ENCODE measurements at places on chromosomes 16 and 17.

- no peak for DNase-seq
Measured at GRCh38 chr16:79810449-79811189, 210.1 kb upstream of the MAF start.

GRCh38 chr17:3036800-3037199 lies 26.6 kb downstream of the OR1D5 start:
- DNase-seq = no peak

DNA sequence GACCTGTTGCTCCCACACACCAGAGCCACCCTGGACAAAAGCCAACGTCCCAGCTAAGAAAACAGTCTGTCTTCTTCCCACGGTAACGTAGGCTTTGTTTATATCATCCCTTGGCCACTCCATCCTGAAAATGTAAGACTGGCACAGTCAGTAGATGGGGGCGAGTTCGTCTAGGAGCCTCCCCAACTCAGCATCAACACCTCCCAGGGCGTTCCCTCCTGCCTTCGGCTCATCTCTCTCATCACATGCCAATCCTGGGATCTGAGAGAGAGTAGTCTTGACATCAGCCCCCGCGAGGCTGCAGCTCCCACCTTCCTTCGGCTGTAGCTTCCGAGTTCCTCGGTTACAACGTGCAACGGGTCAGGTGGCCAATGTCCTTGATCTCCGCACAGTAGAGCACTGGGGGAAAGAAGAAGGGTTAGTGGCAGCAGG lies 894 bp downstream of the RNF227 start:
- DNase-seq = no peak

- no peak for DNase-seq
Measured at GRCh38 chr17:28959471-28959871, 8.2 kb upstream of the PHF12 start.

- DNase-seq = peak; percentile 21
Measured at GRCh38 chr16:4663777-4664465, 29.4 kb upstream of the NUDT16L1 start.

GRCh38 chr17:40538019-40538935 lies 27.0 kb downstream of the CCR7 start:
- DNase-seq = no peak

DNA sequence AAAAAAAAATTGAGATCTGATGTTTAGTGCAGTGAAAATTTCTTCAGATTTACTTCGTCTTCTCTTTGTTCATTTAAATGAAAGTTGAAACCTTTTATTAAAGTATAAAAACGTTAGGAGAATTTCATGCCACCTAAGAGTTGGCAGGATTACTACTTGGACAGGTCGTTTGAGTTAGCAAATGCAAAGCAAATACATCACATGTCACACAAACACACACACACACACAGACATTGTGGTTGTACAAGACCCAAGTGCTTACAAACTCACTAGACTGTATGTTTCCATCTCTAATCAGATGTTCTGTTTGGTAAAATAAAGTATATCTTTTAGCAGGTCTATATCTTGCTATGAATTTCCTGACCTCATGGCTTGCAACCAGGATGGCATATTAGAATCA lies 185.6 kb upstream of the COX10 start:
- DNase-seq = no peak

- DNase-seq = no peak
Measured at GRCh38 chr16:78742501-78743283, 643.2 kb downstream of the WWOX start.

DNA sequence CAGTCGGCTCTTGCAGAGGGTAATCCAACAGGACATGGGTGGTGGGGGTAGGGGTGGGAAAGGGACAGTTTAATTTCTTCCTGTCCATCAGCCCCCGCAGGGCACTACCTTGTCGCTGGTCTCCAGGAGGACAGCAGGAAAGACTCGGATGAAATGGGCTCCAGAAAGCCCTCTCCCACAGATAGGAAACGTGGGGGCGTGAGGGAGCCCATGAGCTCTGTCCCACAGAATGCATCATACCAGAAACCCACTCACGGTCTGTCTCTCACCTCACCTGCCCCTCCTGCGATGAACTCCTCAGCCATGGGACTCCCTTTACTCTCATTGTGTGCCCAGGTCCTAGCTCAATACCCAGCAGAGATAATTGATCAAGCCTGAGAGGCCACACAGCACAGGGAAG lies 240.1 kb downstream of the GSG1L start:
- no peak for DNase-seq

DNA sequence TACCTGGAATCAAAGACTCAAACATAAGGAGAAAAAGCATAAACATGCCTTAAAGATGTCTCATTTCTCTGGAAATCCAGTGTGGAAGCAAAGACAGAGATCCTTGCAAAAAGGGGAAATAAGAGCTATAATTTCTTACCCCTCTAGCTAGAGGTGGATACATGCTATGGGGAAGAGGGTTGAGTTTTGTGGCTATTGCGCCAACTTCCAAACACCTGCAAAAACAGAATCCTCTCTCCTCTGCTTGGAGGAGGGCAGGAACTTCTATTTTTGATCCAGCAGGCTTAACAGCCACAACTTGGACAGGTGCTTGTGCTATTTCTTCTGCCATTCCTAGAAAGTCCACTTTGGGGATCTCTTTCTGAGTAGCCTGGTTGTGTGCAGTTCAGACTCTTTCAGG lies 21.5 kb upstream of the NUDT7 start:
- DNase-seq = no peak

- DNase-seq = no peak
Measured at GRCh38 chr17:9982159-9982558, 77.1 kb upstream of the RCVRN start.

- DNase-seq = no peak
Measured at GRCh38 chr17:13355054-13355453, 246.7 kb downstream of the HS3ST3A1 start.

DNA sequence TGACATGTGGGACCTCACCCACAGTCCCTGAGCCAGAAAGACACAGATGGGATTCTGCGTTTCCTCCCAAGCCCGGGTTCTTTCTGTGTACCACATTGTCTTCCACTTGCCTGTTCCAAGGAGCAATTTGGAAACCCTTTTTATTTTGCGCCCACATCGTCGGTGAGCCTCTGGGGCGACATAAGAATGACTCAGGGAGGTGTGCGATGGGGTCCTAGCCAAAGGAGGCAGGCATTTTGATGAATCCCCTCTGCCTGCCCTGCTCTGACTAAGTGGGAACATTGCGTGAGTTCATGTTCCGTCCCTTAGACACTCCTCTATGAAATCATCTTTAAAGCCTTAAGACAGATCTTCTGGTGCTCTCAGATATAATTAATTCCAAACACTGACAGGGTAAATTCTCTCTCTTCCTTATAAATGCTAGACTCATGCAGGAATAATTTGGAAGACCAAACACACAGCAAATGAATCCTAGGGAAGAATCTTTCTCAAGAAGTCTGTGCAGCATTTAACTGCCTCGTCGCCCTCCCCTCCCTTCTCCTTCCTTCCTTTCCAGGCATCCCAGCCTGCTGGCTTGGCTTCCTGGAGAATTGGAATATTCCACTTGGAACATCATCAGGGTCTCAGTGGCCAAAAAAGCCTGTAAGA lies 52.7 kb upstream of the FOXF1 start:
- no peak for DNase-seq

GRCh38 chr17:72361892-72362291 lies 241.1 kb downstream of the SOX9 start:
- no peak for DNase-seq

DNA sequence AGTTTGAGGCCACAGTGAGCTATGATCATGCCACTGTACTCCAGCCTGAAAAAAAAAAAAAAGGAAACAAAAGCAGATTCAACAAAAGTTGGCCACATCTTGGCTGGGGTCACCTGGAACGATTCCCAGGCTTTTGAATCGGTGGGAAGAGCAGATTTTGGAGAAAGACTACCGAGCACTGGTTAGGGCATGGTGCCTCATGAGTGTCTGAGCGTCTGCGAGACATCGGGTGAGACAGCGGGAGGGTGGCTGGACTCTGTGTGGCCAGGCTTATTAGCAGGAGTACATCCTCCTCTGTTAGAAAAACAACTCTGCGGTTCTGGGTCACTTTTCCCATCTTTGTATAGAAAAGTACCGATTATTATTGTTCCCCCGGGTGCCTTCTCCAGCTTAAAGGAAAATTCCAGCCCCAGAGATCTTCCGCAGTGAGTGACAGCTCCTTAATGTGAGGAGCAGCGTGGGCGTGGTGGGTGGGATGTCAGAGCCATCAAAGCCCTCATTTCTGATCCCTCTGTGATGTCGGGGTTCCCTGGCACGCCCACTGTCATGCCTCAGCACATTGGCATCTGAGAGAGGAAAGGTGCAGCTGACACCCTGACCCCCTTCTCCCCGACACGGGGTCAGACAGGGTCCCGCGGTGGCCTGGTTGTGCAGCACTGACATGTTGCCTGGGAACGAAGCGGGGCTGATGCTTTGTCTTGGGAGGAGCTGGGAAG lies 6.9 kb downstream of the RGS9 start:
- DNase-seq = no peak

DNA sequence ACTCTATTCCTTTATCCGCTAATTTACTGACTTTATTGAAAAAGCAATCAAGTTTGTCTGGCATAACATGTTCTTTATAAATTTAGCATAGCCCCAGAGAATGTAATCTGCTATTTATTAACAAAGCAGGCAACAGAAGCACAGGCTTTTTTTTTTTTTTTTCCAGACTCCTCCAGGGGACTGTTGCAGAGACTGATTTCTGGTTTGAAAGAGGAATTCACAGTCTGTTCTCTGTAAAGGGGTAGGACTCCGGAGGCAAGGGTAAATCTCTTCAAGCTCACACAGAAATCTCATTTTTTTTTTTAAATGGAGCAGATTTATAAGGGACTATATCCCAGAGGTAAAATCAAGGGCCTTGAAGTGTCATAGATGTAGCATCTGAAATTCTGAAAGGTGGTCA lies 1386.5 kb upstream of the CDH8 start:
- DNase-seq = no peak

DNA sequence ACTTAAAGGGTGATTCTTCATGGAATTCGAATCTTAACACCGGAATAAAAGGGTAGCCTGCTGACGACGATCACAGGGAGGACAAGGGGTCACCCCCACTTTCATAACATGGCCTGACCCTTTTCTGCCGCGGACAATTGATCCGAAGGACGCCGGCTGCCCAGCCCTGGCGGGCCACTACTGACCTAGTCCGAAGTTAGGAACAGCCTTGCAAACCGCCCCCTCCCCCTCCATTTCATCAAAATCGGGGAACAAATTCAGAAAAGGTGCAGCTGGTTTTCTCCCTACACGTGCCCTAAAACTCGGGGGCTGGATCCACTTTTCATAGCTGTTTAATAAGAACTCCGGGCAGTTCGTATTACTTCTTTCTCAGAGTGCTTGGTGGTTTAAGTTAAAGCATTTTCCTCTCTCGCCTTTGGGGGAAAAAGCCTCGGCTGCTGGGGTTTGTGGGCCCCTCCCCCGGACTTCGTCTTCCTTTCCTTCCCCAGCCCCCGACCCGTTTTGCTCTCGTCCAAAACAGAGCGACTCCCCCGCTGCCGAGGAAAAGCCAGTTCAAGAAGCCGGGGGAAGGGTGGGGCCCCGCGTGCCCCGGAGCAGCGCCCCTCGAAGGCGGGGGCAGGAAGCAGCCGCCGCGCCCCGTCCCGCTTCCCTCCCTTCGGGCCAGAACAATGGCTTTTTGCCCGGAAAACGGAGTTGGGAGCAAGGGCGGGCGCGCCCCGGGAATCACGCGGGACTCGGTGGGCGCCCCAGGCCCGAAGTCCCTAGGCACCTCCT lies 641 bp upstream of the CBX2 start:
- DNase-seq = peak; percentile 24

DNA sequence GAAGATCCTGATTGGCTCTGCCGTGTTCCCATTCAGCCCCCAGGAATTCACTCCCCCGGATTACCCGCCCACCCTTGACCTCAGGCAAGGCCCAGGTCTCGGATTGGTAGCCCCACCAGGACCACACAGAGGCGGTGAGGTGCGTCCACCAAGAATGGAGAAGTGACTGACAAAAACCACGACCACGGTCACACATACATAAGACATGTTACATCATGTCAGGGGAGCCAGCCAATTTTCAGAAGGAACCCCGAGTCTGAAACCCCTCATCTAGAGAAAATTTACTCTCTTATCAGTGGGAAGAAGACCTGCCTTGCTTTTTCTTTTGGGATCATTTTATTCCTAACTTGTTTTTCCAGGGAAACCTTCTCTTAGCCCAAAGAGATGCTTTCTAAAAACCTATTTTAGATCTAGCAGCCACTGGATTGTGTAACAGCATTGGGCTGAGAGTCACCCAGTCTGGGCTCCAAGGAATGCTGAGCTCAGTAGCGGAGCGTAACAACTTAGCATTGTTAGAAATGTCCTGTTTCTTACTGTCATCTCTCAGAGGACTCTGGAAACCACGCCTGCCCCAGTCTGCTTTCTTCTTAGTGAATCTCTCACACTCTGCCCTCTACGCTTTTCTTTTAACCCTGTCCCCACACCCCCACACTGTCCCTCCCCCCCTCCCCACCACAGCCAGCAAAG lies 164.1 kb downstream of the CMIP start:
- DNase-seq = no peak

GRCh38 chr17:18190628-18191235 lies 7.1 kb downstream of the ALKBH5 start:
- no peak for DNase-seq

DNA sequence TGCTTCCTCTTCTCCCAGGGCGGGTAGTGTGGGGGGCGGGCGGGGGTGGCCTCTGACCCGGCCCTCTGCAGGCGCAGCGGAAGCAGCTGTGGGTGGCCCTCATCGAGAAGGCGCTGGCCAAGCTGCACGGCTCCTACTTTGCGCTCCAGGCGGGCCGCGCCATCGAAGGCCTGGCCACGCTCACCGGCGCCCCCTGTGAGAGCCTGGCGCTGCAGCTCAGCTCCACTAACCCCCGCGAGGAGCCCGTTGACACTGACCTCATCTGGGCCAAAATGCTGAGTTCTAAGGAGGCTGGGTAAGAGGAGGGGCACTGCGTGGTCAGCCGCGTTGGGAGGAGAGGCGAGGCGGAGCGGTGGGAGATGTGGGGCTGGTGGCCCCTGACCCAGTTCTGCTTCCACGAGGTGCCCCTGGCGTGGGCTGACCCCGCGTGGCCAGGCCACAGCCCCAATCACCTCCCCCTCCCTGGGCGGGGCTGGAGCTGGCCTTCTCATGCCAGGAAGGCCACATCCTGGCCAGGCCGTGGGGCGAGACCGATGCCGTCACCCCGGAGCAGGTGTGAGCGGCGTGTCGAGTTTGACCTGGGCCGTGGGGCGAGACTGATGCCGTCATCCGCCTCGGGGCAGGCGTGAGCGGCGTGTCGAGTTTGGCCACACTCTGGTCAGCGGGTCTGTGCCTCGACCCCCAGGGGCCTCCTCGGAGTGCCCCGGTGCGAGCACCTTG lies 10.5 kb upstream of the PRR35 start:
- DNase-seq = no peak

Data from NCI-H1092 (cell line).